NCI-H226 (cell line): ENCODE measurements at places on chromosomes 3 and 15.
A peak's percentile ranks its signal among the peaks of the same experiment; 100 is the strongest.

- DNase-seq, result no peak
These were observed 547.3 kb downstream of the MECOM start for GRCh38 chr3:169116056-169116693.

- DNase-seq, result no peak
These were observed 178.8 kb downstream of the KLHL25 start for GRCh38 chr15:85615930-85616329.

DNA sequence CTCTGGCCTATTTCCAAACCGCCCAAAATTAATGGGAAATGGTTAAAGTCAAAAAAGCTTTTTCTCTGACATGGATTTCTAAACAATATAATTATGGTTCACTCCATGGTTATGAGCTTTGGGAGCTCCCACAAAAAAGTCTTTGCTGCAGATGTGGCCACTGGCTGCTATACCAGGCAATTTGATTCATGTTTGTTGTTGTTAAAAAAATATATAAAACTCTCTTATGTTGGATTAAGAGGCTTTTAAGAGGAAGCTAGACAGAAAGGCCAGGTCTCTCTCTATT, 258.6 kb downstream of the TIGIT start:
- no peak for DNase-seq

DNA sequence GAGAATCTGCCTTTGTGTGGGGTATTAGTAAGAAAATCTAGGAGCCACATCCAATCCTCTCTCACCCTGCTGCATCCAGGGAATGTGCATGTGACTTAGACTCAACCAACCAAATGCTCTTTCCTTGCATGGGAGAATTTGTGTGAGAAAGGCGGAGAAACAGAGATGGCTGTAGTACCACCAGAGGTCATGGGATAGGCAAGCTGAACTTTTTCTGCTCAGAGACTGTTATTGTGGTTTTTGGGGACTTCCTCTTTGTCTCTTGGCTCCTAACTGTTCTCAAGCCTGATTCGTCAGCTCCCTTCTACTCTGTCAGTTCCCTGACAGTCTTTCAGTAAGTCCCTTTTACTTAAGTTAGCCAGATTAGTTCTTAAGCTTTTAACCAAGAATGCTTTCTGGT, 2.6 kb upstream of the ZSCAN2 start:
- peak; percentile 41 for DNase-seq

DNA sequence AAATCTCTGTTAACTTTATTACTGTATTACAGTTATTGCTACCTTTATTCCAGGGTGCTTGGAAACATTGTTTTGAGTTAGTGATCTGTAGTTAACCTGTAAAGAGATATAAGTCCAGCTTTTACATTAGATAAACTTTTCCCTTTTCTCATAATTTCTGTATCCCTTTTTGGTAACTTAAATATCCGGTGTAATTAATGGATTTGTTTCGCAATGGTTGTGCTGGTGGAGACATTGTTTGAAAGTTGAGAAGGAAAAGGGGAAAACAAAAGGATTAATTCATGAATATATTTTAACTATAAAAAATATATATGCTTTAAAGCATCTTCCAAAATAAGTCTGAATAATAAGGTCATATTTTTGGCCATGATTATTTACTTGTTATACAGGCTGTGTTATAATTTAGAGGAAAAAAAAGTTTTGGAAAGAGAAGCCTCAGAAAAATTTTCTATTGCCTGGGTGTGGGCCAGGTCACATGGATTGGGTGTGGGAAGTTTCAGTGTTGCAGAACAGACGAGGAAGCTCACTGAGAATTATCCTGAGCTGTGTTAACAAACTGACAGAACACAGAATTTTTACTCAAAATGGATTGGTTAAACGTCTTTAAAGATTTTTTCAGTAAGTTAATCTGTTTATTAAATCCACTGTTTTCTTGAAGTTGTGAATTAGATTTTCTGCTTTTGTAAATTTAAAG, 27.7 kb upstream of the IL20RB start:
- DNase-seq, result peak; percentile 23

GRCh38 chr3:188133646-188134045, 20.3 kb upstream of the LPP start:
- DNase-seq, result no peak

- DNase-seq, result no peak
These were observed 297.6 kb downstream of the TBC1D5 start for GRCh38 chr3:17444865-17445264.

GRCh38 chr3:64028754-64029153, 5.5 kb upstream of the PSMD6 start:
- DNase-seq, result no peak

- DNase-seq, result peak; percentile 89
These were observed 250.8 kb downstream of the TBC1D5 start for GRCh38 chr3:17491601-17492000.

DNA sequence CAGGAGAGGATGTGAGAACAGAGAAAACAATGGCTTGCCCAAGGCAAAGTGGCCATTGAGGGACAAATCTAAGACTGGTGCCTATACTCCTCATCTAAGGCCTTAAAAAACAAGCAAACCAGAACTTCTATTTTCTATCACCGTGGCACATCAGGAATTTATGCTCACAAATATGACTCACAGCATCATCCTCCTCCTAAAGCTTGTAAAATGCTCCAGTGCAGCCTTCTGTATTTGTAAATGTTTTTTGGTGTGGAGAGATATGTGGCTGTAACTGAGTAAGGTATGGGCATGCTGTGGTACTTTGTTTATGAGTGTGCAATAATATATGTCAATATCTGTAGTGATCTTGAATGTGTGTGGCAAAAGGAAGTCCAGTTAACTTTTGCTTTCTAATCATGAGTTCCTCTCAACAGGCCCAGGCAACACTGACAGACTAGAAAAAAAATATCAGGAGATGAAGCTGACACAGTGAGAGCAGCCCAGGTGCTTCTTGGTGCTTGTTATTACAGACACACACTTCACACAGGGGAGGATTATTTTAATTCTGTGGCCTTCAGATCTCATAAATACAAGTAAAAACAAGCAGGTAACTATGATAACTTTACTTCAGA, 60.3 kb downstream of the CTNNB1 start:
- no peak for DNase-seq

DNA sequence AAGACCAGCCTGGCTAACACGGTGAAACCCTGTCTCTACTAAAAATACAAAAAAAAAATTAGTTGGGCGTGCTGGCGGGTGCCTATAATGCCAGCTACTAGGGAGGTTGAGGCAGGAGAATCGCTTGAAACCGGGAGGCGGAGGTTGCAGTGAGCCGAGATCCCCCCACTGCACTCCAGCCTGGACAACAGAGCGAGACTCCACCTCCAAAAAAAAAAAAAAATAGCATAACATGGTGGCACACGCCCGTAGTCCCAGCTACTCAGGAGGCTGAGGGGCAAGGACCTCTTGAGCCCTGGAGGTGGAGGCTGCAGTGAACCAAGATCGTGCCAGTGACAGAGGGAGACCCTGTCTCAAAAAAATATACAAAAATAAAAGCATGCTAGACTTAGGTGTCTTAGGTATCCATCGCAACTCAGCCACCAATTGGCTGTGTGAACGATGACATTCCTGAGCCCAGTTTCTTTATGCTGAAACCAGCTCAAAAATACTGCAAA, 6.2 kb downstream of the PLCH1 start:
- no peak for DNase-seq

- DNase-seq, result no peak
These were observed 436.2 kb upstream of the MDFIC2 start for GRCh38 chr3:70748593-70748992.
